ENCODE measurements at places on chromosomes 11 and 22. TPM values are rescaled to one million over a fixed set of nuclear protein-coding genes. Genes with fewer than 3 reads are reported as not detected.

The CALCA gene
- 4.1 TPM for total RNA-seq

The ANO5 gene
- 6.0 TPM for total RNA-seq

The FXYD2 gene
- total RNA-seq: 1.8 TPM

DNA sequence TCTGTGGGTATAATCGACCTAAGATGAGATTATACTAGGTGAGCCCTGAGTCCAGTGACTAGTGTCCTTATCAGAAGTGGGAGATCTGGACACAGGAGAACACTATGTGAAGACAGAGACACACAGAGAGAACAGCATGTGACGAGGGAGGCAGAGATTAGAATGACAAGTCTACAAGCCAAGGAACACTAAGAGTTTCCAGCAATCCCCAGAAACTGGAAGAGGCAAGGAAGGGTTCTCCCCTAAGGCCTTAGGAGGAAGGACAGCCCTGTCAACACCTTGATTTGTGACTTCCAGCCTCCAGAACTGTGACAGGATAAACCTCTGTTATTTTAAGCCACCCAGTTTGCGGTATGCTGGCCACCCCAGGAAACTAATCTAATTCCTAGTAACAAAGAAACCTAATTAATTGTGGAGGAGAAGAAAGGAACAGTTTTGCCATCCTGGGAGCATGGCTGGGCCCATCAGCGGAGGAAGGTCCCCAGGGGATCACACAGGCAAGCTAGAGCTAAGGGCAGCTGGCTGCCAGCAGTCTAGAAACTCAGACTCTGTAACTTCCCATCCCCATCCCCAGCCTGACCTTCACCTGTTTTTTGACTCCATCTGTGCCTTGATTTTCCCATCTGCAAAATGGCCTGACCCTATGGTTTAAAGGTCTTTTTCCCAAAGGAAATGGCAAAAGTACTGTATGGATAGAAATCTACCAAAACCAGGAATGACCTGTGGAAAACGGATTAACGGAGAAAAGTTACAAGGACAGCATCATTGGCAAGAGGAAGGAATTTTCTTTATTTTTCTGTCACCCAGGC lies 10.3 kb upstream of the THOC5 start:
- DNase-seq: no peak

GRCh38 chr11:110837603-110838002 lies 125.4 kb upstream of the ARHGAP20 start:
- DNase-seq: no peak

DNA sequence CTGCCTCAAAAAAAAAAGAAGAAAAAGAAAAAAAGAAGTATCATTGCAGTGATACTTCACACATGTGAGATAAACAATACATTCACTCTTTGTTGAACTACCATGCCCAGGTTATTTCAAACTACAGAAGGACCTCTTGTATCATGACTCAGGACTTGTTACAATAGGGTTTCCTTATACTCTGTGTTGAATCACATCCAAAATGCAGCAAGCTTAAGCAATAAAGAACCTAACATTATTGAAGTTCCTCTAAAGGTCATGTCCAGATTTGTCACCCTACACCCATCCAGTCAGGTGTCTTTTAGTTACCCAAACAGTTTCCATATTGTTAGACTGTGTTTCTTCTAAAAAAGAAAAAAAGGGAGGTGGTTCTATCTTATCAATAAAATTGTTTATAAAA lies 26.9 kb upstream of the ALKBH3 start:
- DNase-seq: no peak

DNA sequence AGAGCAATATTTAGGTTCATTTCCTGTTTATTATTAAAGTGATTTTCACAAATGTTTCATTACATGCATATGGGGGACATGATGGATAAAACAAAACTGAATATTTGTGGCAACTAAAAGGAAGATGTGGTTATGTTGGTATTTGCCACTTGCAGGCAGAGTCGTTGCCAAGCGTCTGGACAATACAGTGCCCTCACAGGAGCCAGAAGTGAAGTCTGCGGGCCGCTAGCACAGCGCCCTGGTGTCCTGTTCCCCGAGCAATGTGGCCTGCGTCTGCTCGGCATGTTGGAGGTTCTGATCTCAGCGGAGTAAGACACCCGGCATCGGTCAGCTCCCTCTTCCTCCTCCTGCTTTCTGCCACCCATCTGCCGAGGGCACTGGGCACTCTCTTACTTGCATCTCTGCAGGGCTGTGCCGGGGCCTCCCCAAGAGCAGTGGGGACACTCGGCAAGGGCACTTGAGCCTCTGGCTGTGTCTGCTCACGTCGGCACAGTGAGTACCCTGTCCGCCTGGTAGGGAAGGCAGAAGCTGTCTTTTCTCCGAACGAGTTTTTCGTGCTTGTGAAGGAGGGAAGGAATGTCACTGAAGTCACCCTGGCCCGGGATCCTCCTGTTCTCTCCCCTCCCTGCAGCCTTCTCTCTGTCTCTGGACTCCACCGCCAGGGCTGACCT lies 10.5 kb upstream of the TTLL12 start:
- no peak for DNase-seq

DNA sequence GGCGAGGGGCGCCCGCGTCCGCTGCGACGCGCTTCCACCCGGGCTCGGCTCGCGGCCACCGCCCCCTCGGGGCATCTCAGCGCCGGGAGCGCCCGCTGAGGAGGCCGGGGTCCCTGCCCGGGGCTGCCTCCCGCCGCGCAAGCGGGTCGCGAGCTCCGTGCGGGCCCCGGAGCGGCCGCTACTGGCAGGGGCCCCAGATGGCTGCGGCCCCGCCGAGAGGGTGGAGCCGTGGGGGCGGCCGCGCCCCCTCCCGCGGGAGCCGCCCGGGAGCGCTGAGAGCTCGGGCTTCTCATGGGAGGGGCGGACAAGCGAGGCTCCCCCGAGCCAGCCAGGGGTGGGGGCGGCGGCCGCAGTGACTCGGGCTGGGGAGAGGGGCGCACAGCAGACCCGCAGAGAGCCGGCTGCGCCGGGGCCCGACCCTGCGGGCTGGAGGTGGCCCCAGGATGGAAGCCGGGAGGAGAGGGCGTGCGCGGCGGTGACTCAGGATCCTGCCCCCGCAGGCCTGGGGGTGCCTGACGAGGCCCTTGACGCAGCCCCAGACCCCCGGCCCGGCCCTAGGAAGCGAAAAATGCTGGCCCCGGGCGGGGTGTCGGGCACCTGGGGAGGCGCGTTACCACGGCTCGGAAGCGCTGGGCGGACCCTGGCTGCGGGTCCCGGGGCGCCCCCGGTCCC lies 603 bp upstream of the ZFTA start:
- no peak for DNase-seq

- DNase-seq: peak; percentile 56
Observed at GRCh38 chr11:64358907-64359711, at the start of gene RPS6KA4. TSS of gene RPS6KA4 (plus strand) at chr11:64359162. CDS start at chr11:64359236, 74 bp downstream.

DNA sequence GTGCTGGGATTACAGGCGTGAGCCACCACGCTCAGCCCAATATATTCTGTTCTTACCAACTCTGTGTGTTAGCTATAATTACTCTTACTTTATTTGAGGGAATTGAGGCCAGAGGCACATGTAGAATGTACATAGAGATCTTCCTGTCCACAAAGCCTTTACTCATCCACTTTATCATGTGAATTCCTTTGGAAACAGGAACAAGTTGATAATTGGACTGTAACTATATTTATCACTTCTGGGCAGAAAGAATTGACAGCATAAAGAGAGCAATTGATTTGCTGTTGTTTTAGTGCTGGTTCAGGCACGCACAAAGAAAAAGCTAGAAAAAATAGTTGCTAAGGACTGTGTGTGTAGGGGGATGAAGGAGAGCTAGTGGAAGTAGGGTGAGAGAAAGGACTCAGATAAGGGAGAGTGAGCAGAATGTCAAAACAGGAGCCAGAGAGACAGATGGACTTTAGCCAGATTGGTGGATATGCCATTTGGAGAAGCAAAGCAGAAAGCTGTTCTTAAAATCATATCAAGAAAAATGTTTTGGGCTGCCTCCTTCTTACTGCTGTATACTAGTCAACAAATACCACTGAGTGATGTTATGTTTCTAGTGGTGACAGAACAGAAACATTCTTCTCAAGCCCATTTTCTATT lies 929.8 kb upstream of the CNTN5 start:
- no peak for DNase-seq

DNA sequence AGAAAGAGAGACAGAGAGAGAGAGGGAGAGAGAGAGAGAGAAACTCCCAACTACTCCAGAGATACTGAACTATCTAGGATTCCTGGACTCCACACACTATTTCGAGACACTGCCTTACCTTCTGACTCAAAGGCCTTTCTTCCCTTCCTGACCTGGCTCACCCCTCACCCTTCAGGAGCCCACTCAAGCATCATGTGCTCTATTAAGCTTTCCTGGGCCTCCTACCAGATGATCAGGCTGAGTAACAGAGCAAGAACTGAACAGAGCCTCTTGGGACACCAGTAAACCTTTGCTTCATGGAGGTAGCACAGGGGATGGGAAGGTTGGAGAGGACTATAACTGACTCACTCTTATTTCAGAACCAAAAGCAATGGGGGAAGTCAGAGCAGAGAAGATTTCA lies 31.4 kb downstream of the PLEKHA7 start:
- no peak for DNase-seq
